CD4-positive, alpha-beta T cell treated with Interleukin-2 at 100 ng/mL for 4 hours (primary cell): ENCODE measurements at places on chromosomes 6 and 20.

GRCh38 chr6:131741688-131742393 is 31.0 kb upstream of the CTAGE9 start:
- no peak for DNase-seq

- peak; percentile 44 for DNase-seq
Measured at GRCh38 chr20:63873477-63873971, 8.5 kb downstream of the TPD52L2 start.

- DNase-seq: no peak
Measured at GRCh38 chr6:140108167-140108566, 733.7 kb upstream of the CITED2 start.

DNA sequence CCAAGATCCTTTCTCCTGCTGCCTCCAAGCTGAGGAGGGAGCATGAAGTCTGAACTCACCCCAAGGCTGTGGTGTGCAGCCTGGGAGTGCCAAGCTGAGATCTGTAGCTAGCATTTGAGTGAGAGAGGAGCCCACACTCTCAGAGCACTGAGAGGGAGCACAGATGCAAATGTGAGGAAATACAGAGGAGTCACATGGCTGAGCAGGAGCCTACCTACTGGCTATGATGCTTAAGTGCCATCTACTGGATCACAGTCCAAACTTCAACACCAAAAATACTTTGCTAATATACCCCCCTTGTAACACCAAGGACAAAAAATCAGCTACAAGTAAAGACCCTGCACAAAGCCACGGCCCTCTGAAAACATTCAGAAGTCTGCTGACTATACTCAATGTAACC is 94.4 kb upstream of the IMPG1 start:
- DNase-seq: no peak

DNA sequence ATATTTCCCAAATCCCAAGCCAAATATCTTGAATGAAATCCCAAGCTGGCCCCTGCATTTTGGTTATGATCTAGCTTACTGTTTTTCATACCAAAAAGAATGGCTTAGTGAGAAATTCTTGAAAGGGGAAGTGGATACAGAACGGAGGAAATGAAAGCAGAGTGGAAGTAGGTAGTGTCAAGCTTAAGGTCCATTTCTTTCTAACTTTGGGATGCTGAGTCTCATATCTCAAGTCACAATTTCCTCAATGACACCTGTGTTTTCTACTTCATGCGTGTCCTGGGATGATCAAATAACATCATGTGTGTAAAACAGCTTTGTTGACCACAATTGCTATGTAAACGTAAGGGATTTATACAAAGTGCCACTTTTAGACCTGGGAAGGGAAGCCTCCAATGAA is 238.8 kb upstream of the SLC35B3 start:
- DNase-seq: no peak

- no peak for DNase-seq
Measured at GRCh38 chr6:167755461-167755860, 71.2 kb upstream of the AFDN start.
